Stimulated activated CD4-positive, alpha-beta T cell treated with anti-CD3 and anti-CD28 coated beads, TNF-alpha, amount 100 ng/mL, for 4 hours (primary cell): ENCODE measurements at places on chromosomes 7 and 10.

DNA sequence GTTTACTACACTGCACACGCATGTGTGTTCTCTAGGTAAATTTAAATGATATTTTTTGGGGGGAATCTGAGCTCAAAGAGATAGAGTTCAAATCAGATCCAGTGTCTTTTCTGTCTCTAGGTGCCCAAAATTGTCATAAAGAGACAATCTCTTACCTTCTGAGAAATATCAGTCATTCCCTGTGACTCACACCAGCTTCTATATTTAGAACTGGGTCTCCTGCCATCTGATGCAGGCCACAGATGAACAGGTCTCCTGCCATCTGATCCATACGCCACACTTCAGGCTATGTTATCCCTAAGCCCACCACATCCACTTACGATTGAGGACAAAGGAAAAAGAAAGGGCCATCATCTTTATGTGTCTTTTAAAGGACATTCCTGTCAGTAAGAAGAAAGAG, 136.3 kb upstream of the LAMB4 start:
- DNase-seq = no peak

GRCh38 chr10:45106236-45106856, 105.6 kb downstream of the ZNF22 start:
- no peak for DNase-seq

DNA sequence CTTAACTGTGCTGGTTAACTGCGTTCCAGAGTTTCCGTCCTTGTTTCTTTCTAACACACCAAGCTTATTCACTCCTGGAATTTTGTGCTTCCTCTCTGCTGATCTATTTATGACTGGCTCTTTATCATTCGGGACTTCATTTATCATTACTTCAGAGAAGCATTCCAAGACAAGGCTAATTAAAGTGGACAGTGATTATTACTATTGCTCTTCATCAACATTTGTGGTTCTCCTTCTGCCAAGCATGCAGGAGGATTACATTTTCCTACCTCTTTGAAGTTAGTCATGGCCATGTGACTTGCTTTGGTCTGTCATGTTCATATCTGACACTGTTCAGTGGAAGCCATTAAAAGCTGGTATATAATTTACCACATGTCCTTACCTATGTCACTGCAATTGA, 172.4 kb upstream of the AGR3 start:
- no peak for DNase-seq

GRCh38 chr10:11162828-11163599, 145.3 kb downstream of the CELF2 start:
- peak; percentile 41 for DNase-seq

- no peak for DNase-seq
Measured at GRCh38 chr7:144256112-144256511, 8.5 kb downstream of the OR2A7 start.
